DND-41 (cell line): ENCODE measurements at places on chromosomes 1 and 21.

DNA sequence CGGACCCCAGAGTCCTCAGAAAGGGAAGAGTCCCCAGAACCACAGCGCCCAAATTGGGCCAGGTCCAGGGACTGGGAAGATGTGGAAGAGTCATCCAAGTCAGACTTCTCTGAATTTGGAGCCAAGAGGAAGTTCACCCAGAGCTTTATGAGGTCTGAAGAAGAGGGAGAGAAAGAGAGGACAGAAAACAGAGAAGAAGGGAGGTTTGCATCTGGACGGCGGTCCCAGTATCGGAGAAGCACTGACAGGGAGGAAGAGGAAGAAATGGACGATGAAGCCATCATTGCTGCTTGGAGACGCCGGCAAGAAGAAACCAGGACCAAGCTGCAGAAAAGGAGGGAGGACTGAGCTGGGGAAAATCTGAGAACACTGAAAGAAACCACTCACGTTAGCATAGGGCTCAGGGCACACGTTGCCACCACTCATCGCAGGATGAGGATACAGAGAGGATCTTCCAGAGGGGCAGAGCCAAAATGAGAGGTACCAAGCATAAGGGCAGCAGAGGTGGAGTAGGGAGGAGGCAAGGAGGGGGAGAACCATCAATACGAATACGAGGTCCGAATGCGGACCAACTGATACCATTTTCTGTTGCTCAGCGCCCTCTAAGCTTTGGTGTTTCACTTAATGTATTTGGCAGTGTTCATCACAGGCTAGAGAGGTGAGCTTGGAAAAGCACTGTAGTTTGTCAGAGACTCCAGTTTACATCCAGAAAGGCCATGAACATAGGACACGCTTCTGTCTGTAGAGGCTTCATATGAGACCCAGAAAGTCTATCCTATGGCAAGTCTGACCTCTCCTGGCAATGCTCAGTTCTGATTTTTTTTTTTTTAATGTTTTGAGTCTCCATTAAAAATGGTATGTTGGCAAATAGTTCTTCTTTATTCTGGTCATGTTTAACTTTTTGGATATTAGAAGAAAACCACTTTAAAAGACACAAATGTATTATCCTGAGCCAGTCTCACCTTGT lies 34.7 kb downstream of the STYXL2 start:
- DNase-seq = no peak

DNA sequence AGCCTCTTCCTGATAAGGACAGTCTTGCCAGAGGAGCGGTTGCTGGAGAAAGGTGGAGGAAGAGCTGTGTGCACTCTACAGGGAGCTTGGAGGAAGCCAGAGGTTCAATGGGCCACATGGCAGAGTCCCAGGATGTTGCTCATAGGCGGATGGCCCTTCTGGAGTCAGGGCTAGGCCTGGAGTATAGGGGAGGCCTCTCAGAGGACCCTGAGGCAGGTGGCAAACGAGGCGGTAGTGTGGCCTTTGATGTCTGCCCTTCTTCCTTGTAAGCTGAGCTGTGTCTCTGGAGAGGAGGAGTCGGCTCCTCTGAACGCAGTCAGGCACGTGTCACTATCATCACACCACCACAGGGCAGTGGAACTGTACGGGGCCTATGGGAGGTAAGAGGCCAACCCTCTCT lies 8.6 kb downstream of the PKP1 start:
- DNase-seq = peak; percentile 21

DNA sequence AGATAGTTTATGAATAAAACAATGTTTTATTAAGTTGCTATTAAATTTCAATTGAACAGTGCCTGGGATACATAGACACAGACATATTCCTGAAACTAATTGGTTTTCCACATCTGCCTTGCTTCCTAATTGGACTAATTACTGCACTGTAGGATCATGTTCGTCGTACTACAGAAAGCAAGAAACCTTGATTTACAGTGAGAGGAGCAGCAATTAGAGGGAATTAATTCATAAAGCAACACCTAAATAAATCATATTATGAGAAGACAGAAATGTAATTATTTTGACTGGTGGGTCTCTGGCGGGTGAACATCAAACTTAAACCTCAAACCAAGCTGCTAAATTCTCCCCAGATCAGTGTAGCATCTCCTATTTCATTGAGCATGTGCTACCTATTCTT lies 124.6 kb upstream of the CAMK1G start:
- DNase-seq = no peak

GRCh38 chr1:48936436-48936835 lies 159.7 kb upstream of the BEND5 start:
- DNase-seq = no peak

GRCh38 chr1:15761366-15762128 lies 3.0 kb downstream of the FBLIM1 start:
- no peak for DNase-seq

- DNase-seq = no peak
Measured at GRCh38 chr1:189659731-189660130, 817.9 kb downstream of the BRINP3 start.

DNA sequence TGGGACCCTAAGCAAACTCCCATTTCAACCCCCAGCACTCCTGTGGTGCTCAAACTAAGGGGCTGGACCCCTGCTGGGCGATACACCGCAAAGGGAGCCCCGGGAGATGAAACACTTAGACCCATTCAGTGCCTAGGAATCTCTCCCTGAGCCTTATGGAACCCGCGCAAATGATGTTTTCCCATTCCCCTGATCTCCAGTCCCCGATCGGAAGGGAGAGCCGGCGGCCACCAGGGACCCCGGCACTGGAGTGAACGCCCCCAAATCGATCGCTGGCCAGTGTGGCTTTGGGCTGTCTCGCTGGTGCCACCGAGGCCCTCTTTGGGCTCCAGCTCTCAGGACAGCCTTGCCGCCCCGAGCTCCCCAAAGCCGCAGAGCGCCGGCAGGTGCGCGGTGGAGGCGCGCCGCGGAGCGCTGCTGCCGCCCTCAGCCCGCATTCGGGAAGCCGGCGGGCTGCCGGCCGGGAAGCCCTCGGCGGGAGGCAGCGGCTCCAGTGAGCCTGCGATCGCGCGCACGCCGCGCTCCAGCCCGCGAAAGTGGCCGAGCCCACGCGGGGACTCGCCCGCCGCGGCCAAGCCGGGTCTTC lies 1.1 kb downstream of the PLXNA2 start:
- DNase-seq = no peak

GRCh38 chr1:91900562-91900961 lies 14.6 kb upstream of the TGFBR3 start:
- no peak for DNase-seq

GRCh38 chr1:162371611-162372010 lies 5.0 kb downstream of the SPATA46 start:
- DNase-seq = no peak

DNA sequence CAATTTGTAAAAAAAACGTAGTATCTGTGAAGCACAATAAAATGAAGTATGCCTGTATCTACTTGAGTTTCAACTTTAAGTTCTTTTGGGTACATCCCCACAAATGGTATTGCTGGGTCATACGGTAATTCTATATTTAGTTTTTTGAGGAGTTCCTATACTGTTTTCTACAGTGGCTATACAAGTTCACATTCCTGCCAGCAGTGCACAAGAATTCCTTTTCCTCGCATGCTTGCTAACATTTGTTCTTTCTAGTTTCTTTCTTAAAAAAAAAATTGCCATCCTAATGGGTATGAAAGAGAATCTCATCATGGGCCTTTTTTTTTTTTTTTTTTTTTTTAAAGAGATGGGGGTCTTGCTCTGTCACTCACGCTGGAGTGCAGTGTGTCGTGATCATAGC lies 41.9 kb downstream of the UCK2 start:
- DNase-seq = no peak

DNA sequence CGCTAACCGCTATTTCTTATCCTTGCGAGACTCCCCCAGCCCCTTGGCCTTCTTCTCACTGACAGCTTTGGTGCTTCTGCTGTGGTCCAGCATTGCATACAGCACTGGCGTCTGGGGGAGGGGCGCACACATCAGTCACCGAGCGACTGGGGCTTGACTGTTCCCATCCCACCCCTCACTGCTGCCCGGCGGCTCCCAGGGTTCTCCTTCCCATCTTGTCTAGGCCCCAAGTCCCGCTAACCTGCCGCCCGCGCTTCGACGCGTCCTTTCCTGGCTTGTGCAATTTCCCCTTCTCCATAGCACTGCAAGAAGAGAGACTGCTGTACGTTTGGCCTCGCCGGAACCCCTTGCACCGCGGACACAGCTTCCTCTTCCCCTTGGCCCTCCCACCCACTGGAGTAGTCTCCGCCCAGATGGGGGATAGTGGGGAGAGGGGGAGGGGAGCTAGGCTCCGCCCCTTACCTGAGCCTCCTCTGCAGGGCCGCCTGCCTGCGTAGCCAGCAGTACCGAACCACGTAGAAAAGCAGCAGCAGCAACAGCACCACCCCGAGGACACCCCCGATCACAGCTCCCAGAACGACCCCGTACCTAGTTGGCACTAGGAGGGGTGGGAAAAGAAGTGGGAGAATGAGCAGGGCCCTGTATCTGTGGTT lies 3.8 kb downstream of the MPZ start:
- peak; percentile 5 for DNase-seq

- DNase-seq = no peak
Measured at GRCh38 chr1:157047062-157047410, 1.5 kb upstream of the ARHGEF11 start.

DNA sequence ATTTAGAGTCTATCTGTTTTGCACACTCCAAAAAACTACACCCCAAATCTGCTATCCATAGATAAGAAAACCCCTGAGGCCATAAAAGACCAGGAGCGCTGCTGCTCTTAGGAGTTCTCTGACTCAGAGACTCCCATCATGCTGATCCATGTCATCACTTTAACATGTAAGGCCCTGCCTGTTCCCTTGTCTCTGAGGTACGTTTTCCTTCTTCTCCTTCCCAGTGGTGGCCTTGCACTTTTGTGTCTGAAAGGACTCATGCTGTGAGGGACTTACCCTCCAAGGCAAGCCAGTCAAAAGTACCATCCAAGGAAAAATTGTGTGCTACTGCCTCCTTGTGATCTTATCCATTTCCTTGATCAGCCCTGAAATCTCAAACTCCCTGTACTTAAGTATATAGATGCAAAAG lies 427.4 kb upstream of the NCAM2 start:
- no peak for DNase-seq

- DNase-seq = no peak
Measured at GRCh38 chr1:218112862-218113261, 172.2 kb upstream of the RRP15 start.

DNA sequence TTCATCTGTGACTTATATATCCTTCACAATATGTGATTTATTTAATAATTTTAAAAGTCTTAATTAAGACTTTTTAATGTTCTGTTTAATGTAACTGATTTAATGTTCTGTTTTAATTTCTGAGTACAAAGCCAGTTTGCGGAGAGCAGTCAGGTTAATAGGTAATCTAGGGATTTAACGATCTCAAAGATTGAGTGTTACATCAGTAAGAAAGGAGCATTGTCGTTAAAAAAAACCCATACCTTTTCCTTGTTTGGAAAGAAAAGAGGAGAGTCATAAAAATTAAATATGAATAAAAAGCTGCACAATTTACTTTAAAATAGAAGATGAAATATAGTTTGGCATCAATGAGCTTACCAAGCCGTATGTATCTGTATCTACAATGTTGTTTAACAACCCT lies 621.4 kb downstream of the KIF26B start:
- no peak for DNase-seq

DNA sequence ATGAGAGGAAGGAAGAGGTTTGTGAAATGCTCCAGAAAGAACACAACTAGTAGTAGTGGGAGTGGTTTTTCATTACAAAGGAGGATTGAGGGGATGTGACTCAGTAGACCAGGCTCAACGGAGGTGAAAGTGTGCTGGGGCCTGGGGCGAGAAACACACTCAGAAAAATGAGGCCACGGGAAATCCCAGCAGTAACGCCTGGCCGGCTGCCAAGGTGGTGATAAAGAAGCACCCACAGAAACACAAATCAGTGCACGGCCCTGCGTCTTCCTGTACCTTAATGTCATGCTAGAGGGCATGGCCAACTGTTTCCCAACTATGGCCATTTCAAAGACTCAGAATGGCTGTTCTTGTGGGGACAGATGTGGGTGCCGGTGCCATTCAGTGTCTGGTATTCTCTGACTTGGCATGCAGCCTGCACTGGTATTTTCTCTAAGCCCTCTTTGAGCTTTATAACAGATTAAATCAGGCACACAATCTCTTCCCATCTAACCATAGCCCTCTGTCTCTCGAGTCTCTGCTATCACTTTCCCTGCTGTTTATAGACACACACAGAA lies 38.2 kb downstream of the URB2 start:
- peak; percentile 76 for DNase-seq

- DNase-seq = no peak
Measured at GRCh38 chr1:170544624-170545023, 12.7 kb downstream of the GORAB start.

GRCh38 chr1:160544647-160545046 lies 21.6 kb upstream of the SLAMF6 start:
- DNase-seq = peak; percentile 53

DNA sequence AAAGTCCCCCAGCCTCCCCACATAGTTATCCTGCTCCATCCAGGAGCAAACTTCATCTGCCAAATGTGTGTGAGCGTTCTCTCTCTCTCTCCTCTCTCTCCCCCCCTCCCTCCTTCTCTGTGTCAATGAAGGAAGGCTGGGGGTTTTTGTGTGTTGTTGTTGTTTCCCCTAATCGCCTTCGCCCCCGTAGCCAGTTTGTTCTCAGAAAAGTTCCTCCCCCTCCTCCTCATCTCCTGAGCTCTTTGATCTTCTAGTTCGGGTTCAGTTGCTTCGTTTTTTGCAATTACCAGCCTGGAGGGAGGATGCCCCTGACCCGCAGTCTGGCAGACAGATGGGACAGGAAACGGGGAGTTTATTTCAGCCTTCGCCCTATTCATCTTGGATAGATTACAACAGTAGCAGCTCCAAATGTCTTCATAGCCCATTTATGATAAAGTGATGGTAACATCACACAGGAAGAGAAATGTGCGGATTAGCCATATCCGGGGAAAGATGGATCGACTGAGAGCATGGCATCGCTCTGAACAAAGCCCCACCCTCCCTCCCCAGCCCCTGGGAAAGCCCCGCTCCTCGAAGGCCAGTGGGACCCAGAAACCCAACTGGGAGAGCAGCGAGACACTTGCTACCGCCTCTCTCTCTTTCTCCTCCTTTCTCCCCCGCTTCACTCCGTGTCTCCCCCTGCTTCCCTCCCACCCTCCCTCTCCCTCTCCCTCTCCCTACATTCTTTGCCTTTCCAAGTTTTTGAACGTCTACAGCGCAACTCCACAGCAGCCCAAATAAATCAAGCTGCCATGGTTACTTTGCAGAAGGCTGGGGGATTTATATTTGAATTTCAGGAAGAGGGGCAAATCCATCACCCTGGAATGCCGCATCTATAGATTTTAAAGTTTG lies 139.7 kb upstream of the ARHGEF16 start:
- DNase-seq = no peak

DNA sequence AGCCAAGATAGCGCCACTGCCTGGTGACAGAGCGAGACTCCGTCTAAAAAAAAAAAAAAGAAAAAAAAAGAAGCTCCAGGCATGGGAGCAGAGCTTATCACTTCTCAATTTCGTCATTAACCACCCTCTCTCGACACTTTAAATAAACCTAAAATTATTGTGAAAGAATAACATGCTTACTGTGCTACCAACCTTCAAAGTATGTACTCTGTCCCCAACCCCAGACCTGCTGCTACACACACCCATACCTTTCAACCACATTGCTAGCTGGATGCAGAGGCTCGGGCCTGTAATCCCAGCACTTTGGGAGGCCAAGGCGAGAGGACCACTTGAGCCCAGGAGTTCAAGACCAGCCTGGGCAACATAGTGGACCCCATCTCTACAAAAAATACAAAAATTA lies 38.7 kb downstream of the GNPAT start:
- no peak for DNase-seq

GRCh38 chr1:79325126-79325525 lies 318.6 kb upstream of the ADGRL4 start:
- DNase-seq = no peak

GRCh38 chr1:4676253-4676652 lies 21.8 kb downstream of the AJAP1 start:
- no peak for DNase-seq
